ENCODE measurements at places on chromosomes 7 and 10. TPM values are rescaled to one million over a fixed set of nuclear protein-coding genes. Genes with fewer than 3 reads are reported as not detected.

Gene CDNF
- 0.98 TPM for total RNA-seq

Gene WNT2
- total RNA-seq, result not detected

Gene FRA10AC1
- 12.5 TPM for total RNA-seq

Gene CACNB2
- total RNA-seq, result 8.4 TPM

Gene OR2A1
- total RNA-seq, result not detected

Gene CCDC7
- 20.5 TPM for total RNA-seq

Gene FAM25C
- total RNA-seq, result not detected

Gene TMEM26
- total RNA-seq, result 0.55 TPM

Gene PLAC9
- total RNA-seq, result 8.5 TPM

Gene NPS
- not detected for total RNA-seq

Gene LRRC18
- total RNA-seq, result 0.20 TPM

Gene RASSF4
- 41.9 TPM for total RNA-seq

Gene MMD2
- total RNA-seq, result not detected

Gene C7orf57
- total RNA-seq, result not detected

Gene CLEC5A
- total RNA-seq, result 11.6 TPM

Gene PSMA2
- 54.2 TPM for total RNA-seq

Gene HACD1
- 17.0 TPM for total RNA-seq

Gene TYSND1
- total RNA-seq, result 21.4 TPM

Gene RBM33
- total RNA-seq, result 59.1 TPM

Gene CCDC146
- total RNA-seq, result 29.7 TPM

Gene TFR2
- 13.8 TPM for total RNA-seq

Gene PRKCQ
- total RNA-seq, result 1.4 TPM

Gene KCND2
- 6.0 TPM for total RNA-seq

Gene RNF133
- 1.4 TPM for total RNA-seq

Gene CALML5
- total RNA-seq, result not detected

Gene SFXN4
- total RNA-seq, result 15.8 TPM

Gene LAMTOR4
- 154 TPM for total RNA-seq

Gene OR2A5
- total RNA-seq, result not detected

Gene LRRD1
- total RNA-seq, result not detected

Gene GHITM
- 129 TPM for total RNA-seq

Gene UNC5B
- 115 TPM for total RNA-seq

Gene TRIL
- total RNA-seq, result 1.4 TPM

Gene UCN3
- total RNA-seq, result 0.58 TPM

Gene COBL
- 87.3 TPM for total RNA-seq

Gene HYCC1
- total RNA-seq, result 20.5 TPM

Gene SHTN1
- 36.7 TPM for total RNA-seq

Gene NYAP1
- 1.2 TPM for total RNA-seq

Gene KCP
- 5.2 TPM for total RNA-seq

Gene AKR1D1
- 0.37 TPM for total RNA-seq

Gene ZPBP
- not detected for total RNA-seq

Gene IFIT1B
- total RNA-seq, result not detected

Gene TMEM140
- 19.4 TPM for total RNA-seq
